ENCODE measurements at places on chromosomes 11 and 22.

GRCh38 chr22:36193577-36193976, 8.0 kb downstream of the APOL4 start:
- no peak for DNase-seq

- no peak for DNase-seq
Measured at GRCh38 chr11:22337596-22338485, at the start of gene SLC17A6. SLC17A6 (plus strand) TSS chr11:22338381; CDS start chr11:22338534, 153 bp downstream.

DNA sequence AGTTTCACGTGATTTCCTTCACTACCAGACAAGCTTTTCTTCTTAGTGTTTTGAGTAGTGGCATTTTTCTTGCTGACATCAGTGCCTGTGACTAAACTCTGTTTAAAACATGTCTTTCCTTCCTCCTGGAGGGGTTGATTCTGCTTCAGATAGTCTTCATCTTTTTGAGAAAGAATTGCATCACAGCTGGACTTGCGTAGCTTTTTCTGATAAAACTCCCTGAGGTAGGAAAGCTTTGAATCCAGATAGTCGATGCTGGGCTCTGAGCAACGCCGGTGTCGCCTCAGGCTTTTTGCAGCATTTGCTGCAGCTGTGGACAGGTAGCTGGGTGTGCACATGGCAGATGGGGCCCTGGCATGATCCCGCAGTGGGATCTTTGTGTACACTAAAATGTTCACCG, 131.7 kb downstream of the ARHGAP20 start:
- DNase-seq: no peak

DNA sequence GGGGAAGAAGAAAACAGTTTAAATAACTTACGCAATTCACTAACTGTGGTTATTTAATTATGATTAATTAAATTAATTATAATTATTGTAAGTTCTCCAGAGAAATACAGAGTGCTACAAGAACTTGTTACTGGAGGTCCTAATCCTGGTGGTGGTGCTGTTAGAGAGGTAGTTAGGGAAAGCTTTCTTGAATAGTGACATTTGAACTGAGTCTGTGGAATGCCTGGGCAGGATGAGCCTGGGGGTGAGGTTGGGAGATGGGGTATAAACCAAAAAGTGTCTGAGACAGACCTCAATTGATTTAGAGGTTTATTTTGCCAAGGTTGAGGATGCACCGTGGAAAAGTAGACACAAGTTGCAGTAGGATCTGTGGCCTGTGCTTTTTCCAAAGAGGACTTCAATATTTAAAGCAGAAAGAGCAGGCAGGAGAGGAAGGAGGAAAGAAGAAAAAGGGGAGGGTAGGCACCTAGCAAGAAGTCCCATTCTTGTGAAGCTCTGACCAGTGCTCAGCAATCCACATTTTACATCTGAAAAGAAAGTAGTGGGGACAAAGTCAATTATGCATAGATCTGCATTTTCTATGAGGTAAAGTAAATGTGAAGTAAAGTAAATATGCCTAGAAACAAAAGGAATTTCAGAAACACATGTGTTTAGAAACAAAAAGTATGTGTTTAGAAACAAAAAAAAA, 4.4 kb upstream of the ZNF202 start:
- no peak for DNase-seq

- no peak for DNase-seq
Measured at GRCh38 chr11:16902781-16903378, 111.3 kb downstream of the PLEKHA7 start.

- DNase-seq: no peak
Measured at GRCh38 chr11:132125988-132126871, 755.8 kb downstream of the NTM start.

- DNase-seq: no peak
Measured at GRCh38 chr11:8354622-8355415, 91.1 kb upstream of the LMO1 start.

GRCh38 chr22:42622061-42622710, 7.5 kb upstream of the POLDIP3 start:
- no peak for DNase-seq

DNA sequence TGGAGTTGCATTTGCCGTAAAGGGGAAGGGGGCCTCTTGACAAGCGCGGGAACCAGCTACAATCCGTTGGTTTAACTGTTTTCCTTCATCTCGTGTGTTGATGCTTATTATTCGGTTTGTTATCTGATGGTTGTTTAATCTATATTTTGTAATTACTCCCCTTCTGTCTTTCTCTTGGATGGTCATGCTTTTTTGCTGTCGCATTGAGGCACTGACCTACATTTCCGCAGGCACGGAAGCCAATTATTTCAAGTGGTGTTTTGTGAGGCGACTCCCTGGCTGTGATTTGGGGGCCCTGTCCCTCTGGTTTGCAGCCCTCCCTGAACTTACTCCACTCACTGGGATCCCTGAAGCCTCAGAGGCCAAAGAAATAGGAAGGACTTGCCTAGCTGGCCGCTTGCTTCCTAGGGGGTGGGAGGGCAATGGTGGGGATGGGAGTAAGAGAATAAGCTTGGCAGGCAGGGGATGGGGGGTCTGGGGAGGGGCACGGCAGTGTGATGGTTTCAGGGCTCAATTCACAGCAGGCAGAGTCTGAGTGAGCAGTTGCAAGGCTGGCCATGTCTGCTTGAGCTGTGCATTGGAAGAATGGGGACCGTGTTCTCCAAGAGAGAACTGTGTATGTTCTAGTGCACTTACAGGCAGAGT, 165.8 kb upstream of the B3GAT1 start:
- DNase-seq: no peak

DNA sequence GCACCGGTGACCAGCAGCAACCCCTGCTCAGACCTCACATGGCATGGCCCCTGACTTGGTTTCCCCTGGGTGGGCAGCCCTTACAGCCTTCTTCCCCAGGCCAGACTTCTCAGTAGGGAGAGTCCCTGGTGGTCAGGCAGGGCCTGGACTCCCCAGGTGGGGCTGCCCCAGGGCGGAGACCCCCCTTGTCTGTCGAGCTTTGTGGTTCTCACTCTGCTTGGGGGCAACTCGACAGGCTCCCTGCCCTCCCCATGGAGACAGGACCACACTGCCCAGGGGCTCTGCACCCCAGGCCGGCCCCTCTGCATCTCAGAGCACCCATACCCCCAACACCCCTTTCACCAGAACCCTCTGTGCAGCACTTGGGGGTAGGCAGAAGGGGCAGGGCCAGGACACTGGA, 87.7 kb downstream of the MORC2 start:
- no peak for DNase-seq

- DNase-seq: no peak
Measured at GRCh38 chr22:36257948-36258670, 5.2 kb downstream of the APOL1 start.

- DNase-seq: no peak
Measured at GRCh38 chr22:18091916-18092526, 14.2 kb downstream of the PEX26 start.

DNA sequence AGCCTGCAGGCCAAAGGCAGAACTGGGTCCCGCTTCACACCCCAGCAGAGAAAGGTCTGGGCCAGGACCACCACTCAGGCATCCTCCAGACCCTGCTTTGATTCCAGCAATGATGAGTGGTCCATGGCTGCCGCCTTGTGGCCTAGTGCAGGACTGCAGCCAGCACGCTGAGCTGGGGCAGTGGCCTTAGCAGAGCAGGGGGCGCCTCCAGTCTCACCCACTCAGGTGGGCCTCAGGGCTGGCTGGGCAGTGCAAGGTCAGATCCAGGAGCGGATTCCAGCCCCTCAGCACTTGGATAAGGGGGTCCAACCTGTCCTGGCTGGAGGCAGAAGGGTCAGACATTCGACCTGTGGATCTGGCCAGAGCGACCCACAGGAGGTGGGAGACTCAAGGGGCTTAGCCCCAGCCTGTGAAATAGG, 9.6 kb upstream of the PDE2A start:
- DNase-seq: peak; percentile 58

DNA sequence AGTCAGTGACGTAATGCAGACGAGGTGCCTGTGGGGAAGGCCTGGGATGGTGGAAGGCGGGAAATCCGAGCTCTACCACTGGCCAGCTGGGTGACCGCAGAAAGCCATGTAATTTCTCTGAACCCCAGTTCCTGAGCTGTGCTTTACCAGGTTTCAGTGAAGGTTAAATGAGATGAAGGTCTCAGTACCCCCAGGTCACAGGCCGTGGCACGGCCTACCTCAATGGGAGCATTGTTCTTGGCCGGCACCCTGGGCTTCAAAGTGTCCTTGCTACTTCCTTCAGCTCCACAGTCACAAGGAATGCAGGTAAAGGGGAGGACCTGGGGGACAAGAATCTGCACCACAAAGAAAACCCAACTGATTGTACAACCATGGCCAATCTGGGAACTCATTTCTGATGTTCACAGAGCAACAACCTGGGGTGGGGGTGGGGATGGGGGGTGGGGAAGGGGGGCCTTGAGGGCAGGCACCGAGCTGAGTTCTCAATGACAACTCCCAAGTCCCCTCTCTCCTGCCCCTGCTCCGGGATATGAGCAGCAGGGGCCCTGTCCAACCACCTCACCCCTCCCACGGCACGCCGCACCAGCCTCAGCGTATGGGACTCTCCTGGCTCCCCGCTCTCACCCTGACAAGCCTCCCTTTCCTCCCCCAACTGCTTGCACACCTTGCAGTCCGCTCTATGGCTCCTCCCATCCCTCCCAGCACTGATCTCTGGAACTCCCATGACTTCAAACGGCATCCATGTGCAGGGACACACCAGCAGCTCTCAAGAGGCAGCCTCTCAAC, 59.1 kb upstream of the ARFGAP3 start:
- no peak for DNase-seq

- no peak for DNase-seq
Measured at GRCh38 chr11:114019046-114019445, 40.5 kb upstream of the ZBTB16 start.

- DNase-seq: no peak
Measured at GRCh38 chr11:115389790-115390189, 114.4 kb downstream of the CADM1 start.

DNA sequence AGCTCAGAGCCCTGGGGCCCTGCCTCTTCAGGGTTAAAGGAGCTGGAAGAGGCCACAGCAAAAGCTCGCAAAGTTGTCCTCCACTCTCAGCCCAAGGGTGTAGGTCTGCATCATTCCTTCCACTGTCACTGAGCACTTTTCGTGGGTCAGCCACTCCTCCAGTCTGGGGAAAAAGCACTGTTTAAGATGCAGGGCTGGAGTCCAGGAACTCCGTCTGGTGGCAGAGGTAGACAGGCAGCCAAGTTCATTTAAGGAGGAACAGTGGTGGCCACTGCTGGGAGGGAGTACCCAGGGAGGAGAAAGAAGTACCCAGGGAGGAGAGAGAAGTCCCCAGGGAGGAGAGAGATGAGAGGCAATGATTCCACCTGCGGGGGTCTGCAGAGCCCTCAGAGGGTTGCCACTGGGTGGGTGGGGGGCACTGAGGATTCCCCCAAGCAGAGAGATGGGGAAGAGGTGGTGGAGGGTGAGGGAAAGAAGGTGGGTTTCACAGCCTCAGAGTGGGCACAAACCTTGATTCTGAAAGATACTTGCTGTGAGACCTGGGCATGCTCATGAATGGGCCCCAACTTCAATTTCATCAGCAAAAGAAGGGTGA, 70.0 kb upstream of the B3GAT1 start:
- no peak for DNase-seq

DNA sequence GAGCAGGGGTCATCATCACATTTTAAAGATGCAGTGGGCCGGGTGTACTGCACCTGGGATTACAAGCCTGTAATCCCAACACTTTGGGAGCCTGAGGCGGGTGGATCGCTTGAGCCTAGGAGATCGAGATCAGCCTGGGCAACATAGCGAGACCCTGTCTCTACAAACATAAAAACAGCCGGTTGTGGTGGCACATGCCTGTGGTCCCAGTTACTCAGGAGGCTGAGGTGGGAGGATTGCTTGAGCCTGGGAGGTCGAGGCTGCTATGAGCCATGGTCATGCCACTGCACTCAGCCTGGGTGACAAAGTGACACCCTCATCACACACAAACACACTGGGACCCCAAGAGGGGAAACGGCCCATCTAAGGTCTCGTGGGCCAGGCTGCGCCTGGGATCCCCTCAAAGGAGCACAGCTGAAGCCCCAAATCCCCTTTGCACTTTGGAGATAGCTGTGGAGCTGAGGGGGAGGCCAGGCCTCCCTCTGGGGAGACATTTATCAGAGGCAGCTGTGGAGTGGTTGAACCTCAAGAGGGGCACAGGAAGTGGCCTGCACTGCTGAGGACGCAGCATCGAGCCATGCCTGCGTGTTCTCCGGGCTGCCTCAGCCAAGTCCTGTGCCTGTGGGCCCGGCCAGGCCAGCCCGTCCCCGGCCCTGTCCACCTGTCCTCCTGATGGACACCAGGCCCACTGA, 27.5 kb downstream of the OSBPL5 start:
- no peak for DNase-seq

GRCh38 chr11:98455500-98456307, 565.0 kb upstream of the CNTN5 start:
- DNase-seq: no peak

DNA sequence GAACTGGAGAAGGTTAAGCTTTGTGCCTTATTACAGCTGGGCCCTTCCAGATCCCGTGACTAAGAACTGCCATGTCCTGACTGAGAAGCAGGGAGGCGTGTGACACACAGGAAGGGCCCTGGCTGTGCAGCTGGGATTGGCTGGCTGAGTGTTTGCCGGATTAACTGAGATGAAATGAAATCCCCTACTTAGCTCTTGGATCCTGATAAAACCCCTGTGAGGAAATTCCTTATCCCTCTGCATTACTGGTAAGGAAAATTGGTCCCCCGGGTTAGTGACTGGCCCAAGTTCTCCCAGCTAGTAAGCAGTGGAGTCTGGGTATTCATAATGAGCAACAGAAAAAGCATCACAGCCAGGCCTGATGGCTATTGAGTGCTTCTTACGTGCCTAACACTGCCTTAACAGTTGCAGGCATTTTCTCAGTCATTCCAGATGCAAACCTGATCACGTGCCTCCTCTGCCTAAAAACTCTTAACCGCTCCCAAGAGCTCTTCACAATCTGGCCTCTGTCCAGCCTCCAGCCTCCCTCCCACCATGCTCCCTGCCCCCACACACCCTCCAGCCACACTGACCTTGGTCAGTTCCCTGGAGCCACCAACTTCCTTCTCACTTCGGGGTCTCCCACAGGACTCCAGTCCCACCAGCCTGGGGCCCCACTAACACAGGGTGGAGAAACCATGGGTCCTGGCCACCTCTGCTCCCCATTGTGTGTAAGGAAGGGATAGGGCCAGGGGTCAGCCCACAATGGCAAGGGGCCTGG, 37.8 kb downstream of the ARRB1 start:
- DNase-seq: no peak

DNA sequence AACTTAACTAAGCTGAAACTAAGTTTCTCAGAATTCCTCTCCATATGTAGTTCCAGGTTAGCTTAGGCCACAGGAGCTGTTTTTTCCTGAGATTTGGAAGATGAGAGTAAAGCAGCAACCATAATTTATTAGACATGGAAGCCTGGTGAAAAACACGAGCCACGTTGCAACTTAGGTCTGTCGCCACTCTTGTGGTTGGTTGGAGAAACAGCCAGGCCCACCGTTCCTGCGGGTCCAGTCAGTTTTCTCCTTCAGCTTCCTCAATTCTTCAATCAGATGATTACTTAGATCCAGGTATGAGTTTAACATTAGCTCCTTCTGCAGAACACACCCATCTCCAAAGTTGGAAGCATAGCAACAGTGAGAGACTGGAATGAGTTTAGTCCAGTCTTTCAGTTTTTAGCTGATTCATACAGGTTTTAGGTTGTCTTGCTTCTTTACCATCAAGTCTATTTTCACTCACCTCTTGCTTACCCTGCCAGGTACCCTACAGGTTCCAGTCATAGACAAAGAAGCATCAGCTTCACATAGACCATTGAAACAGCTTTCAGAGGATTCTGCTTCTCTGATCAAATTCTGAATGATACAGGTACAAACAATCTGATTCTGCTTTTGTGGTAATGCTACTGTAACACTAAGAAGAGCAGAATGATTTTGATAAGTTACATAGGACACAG, 18.6 kb downstream of the CASP12 start:
- no peak for DNase-seq

Measured in T-cell (primary cell).